ENCODE measurements at places on chromosomes 7 and 10.

DNA sequence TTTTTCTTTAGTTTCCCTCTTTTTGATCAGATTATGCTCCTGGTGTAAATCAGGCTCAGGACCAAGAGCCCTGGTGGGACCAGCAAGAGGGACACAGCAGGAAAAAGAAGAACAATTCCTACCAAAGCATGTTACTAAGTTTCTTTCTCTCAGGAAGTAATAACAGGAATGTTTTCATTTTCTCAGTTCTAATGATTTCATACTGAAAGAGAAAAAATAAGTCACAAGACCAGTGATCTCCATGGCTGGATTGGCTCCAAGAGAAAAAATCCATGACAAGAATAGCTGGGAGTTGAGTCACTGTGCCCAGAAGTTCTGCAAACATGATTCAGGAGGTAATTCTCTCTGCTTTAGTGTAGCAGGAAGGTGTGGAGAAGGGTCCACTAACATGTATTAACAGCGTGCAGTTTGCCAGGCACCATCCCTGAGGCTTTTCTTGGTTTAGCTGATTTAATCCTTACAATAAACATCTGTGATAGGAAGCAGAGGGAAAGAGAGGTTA lies 23.8 kb upstream of the IFIT2 start:
- no peak for DNase-seq

DNA sequence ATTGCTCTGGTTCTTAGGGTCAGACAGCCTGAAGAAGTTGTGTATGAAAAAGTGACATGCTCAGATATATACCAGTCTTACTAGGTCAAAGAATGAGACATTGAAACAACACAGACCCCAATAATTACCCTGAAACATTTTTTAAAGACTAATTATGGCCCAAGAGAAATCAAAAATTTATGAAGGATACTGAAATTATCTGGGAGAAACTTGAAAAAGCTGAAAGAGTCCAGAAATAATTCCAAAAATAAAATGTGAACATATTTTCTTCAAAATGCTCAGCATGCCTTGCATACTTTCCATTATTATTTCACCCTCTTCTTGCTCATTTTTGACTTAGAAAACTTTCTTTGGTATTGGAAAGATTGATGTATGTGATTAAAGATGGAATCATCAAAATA lies 198.9 kb upstream of the CCDC6 start:
- no peak for DNase-seq

GRCh38 chr10:129396021-129396722 lies 70.9 kb upstream of the MGMT start:
- no peak for DNase-seq

GRCh38 chr7:93054975-93055374 lies 62.8 kb downstream of the SAMD9 start:
- no peak for DNase-seq

- no peak for DNase-seq
Measured at GRCh38 chr7:124713086-124713485, 52.5 kb downstream of the GPR37 start.

DNA sequence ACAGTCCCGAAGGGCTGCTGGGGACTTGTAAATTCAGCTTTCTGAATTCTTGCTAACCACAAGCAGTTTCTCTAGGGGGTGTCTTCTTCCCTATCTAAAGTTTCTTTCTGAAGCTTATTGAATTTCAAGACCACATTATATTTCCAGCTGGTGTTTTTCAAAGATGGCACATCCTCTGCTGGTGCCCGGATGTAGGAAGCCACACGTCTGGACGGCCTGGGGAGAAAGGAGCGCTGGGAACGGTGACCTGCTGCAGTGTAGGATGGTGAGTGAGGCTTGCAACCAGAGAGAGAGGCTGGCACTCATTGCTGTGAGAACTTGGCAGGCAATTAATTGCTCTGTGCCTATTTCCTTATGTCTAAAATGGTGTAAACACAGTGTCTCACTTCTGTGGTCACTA lies 776.4 kb downstream of the TYW1 start:
- DNase-seq: no peak

DNA sequence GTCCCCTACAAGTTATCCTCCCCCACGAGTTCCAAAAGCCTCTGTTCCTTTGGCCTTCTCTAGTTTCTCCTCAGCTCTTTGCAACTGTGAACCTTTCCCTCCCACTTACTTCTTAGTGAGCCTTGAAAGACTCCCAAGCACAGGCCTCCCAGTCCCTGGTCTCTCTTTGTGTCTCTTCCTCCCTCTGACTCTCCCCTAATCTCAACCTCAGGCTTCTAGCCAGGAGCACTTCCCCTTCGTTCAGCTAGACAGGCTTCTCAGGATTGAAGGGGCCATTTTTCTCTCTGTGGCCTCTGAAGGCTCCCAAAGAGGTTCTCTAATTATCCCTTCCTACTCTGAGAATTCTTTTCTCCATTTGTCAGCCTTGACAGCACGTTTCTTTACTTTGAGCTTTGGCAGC lies 50.2 kb upstream of the PHYHIPL start:
- DNase-seq: no peak

Measured in stimulated activated CD4-positive, alpha-beta T cell treated with anti-CD3 and anti-CD28 coated beads, TNF-alpha, amount 100 ng/mL, for 4 hours (primary cell).